ENCODE measurements at places on chromosomes 12 and 14.
A peak's percentile ranks its signal among the peaks of the same experiment; 100 is the strongest.

GRCh38 chr14:41868396-41868795 is 261.7 kb downstream of the LRFN5 start:
- no peak for DNase-seq

DNA sequence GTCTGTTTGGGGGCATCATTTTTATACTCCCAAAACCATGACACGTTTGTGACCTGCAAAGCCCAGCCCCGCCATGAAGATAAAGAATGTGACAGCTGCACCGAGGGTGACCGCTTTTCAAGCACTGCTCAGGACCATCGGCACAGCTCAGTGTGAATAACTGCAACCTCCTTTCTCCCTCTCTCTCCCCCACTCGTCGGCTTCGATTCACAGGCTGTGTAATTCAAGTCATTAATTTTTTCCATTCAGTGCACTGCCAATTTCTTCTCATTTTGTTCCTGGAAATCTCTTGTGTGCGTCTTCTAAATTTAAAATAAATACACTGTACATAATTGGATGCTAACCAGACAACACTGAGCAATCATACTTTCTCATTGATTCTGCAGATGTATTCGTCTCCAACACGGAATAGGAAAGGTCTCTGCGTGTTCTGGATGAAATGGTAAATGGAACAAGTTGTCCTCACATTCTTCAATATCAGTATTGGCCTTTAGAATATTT is 260.8 kb downstream of the TTC8 start:
- DNase-seq = no peak

GRCh38 chr14:24816011-24816928 is 182.3 kb upstream of the GZMB start:
- DNase-seq = no peak

GRCh38 chr14:90797451-90797850 is 18.8 kb downstream of the TTC7B start:
- no peak for DNase-seq

DNA sequence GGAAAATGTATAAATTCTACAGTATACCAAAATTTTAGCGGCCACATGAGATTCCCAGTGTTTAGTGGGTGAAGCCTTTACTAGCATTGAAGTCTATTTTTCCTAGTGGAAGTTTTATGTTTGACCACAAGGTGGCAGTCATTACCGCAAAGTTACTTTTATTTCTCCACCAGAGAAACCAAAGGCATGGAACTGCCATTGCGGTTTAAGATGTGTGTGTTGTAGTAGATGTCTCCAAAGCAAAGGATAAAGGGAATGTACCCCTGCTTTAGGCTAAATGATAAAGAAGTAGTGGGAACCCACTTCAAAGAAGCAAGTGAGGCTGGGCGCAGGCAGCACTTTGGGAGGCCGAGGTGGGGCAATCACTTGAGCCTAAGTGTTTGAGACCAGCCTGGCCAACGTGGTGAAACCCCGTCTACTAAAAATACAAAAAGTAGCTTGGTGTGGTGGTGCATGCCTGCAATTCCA is 140.5 kb downstream of the PRKCH start:
- peak; percentile 79 for DNase-seq

- DNase-seq = no peak
Measured at GRCh38 chr14:32824195-32824594, 114.5 kb upstream of the NPAS3 start.

- DNase-seq = no peak
Measured at GRCh38 chr12:28750946-28751685, 398.0 kb upstream of the FAR2 start.

- no peak for DNase-seq
Measured at GRCh38 chr12:27824126-27824842, 44.2 kb upstream of the MANSC4 start.

GRCh38 chr14:64265222-64265621 is 28.9 kb downstream of the ESR2 start:
- peak; percentile 26 for DNase-seq

- DNase-seq = peak; percentile 6
Measured at GRCh38 chr14:52014601-52015267, 25.4 kb downstream of the RTRAF start.

DNA sequence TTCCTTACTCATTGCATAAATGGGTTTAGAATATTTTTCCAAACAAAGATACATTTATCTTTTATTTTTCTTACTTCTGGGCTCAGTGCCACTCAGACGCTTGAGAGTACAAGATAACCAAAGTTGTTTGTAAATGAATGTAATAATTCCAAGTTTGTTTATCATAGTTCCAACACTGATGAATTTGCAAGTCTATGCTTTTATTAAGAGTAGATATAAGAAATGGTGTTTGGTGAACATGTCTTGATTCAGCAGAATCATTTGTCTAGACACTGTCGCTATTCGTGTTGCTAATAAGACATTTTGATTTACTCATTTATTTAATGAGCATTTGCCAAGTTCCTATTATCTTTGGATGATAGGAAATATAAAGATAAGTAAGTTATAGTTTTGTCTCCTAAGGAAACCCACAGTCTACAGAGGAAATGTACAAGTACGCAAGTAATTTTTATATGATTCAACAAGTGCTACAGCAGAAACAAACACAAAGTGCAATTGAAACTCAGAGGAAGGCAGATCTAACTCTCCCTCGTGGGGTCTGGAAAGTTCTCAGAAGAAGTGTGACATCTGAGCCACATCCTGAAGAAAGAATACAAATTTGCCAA is 132.8 kb upstream of the FSCB start:
- DNase-seq = no peak

DNA sequence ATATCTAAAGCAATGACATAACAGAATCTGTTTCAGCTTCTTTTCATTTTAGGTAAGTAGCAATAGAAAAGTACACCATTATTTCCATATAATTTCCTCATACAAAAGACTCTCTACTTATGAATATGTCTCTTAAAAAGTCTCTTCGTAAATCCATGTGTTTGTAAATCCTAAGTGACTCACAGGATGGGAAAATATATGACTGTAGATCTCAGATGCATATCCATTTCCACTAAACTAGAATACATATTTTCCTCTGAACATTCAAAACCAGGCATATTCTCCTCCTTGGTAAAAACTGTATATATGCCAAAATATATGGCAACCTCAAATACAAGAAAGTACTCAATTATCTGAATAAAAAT is 93.6 kb downstream of the TXNDC16 start:
- no peak for DNase-seq

DNA sequence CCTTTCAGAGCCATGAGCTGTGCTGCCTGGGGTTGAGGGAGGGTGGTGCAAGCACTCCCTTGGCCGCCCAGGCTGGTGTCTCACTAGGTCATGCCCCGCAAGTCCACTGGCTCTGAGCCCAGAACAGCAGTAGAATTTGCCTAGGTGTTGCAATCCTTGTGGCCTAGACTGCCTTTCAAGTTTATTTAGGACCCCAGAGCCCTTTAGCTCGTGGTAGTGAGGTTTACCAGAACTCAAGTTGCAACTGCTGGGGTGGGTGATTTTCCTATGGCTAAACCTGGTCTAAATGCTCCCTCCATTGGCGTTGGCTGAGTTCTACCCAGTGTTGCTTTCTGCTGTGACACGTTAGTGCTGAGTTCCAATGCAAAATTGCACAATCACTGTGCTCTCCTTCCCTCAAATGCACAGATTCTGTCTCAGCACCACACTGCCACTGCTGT is 287.2 kb downstream of the BCAT1 start:
- DNase-seq = no peak

Measured in Kasumi-1 (cell line).